ENCODE measurements at places on chromosomes 13 and 19.
A peak's percentile ranks its signal among the peaks of the same experiment; 100 is the strongest.

DNA sequence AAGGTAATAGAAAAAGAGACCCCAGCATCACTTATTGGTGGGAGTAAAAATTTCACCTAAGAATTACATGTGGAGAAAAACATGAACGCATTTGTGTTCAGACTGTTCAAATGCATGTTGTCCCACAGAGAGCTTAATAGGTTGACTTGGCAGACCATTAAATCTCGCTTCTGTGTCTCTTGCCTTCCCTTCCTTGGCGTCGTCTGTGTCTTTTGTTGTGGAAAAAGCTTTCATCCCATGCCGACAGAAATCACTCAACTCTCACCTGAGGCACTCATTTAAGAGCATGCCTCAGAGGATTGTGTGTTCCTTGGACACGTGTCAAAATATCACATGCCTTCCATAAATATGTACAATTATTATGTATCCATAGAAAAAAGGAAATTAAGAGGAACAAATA is 24.4 kb upstream of the CACNA1A start:
- peak; percentile 5 for DNase-seq

GRCh38 chr13:50850445-50850844 is 7.0 kb upstream of the DLEU7 start:
- DNase-seq: no peak

- DNase-seq: no peak
Observed at GRCh38 chr19:54696117-54696548, 28.1 kb upstream of the KIR3DL3 start.

GRCh38 chr19:23314505-23315251 is 64.5 kb upstream of the ZNF724 start:
- no peak for DNase-seq

GRCh38 chr13:38804536-38804935 is 117.7 kb downstream of the FREM2 start:
- no peak for DNase-seq

DNA sequence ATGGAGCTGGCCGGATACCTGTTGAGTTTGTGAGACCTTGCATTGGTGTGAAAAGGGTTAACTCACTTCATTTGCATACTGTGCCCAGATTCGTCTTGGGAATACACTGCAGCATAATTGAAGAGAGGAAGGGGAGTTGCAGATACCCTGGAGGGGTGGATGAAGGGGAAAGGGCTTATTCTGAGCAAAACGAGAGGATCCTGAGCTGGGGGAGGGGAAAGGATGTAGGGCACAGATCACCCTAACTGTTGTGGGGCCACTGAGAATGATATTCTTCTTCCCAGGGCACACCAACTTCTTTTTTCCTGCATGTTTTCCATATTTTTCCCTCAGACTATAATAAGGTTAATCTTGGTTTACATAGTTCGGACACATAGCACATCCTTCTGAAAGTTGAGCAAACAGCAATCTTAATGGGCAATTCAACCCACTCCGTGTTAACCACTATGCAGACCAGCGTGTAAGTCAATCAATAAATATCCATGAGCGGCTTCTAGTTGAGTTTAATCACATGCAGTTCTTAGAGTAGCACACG is 11.7 kb upstream of the PTPRS start:
- DNase-seq: peak; percentile 17

DNA sequence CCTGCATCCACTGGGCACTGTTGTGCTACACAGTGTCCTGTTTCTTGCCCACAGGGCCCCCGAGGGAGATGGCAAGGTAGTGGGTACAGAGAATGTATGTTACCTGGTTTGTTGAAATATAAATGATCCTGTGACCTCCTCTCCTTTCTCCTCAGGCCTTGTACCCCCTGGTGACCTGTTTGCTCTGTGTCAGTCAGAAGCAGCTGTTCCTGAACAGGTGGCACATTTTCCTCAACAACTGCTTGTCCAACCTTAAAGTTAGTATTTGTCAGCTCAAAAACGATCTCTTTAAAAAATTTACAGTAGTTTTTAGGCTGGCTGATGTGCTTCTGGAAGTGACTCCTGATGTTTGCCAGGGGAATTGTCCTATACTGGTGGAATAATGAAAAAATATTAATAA is 105.1 kb downstream of the FRY start:
- DNase-seq: peak; percentile 53

DNA sequence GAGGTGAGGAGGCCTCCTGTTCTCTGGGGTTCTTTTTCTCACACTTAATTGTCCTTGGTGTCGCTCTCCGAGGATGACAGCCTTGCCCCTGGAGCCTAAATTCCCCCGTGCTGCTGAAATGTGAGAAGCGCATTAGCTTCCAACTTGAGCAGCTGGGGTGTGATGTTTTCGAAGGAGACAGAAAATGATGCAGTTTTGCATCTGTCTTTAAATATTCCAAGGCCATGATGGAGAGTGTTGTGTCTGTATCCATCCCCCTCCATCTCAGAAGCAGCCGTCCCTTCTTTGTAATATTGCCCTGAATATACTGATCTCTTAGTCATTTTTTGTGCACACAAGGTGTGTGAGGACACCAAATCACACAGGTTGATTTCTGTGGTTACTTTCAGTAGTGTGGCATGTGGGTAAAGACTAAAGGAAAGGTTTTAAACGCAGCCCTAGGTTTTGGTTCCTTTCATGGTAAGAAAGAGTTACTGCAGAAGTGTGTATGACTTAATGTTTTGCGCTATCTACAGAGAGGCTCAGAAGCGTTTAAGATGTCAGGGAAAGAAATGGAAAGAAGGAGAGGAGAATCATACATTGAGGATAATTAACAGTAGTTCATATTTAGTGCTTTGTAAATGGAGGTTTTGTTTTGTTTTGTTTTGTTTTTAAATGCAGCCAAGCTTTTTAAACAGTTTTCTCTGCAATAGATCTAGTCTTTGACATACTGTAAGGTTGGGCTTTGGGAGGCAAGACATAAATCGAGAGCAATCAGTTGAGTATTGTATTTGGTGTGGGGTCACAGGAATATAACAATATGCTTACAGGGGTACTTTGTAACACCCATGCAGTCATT is 1.6 kb downstream of the NBEA start:
- DNase-seq: peak; percentile 8

DNA sequence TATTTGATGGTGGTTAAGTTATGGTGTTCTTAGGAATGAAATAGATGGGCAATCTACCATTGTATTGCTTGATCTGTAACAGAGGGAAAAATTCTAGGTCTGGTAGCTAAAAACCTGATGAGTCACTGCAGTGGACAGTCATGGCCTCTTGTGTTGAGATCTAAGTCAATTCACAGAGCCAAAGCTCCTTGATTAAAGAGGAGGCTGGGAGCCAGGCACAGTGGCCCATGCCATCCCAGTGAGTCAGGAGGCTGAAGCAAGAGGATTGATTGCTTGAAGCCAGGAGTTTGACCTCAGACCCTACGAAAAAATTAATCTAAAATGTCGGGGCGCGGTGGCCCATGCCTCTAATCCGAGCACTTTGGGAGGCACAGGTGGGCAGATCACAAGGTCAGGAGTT is 67.1 kb upstream of the KPNA3 start:
- no peak for DNase-seq

GRCh38 chr19:35063940-35064818 is 22.7 kb downstream of the HPN start:
- no peak for DNase-seq

GRCh38 chr19:44800461-44800860 is 8.4 kb upstream of the BCAM start:
- DNase-seq: peak; percentile 81

GRCh38 chr13:94704377-94705080 is 7.8 kb downstream of the SOX21 start:
- DNase-seq: no peak

DNA sequence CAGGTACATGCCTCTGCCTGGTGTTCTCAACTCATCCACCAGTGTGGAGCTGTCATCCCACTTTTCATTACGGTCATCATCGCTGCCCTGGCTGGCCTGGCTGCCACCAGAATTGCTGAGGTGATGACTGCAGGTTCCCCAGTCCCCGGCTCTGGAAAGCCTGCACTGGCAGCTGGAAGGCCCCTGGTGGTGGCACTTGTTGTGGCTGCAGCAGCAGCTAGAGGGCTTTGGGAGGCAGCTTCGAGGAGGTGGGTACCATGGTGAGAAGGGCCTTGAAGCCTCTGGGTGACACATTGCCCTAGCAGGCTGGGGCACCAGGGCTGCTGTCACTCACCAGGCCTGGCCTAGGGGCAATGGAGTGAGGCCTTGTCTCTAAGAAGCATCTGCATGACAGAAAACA is 25.3 kb upstream of the ZNF14 start:
- DNase-seq: no peak

DNA sequence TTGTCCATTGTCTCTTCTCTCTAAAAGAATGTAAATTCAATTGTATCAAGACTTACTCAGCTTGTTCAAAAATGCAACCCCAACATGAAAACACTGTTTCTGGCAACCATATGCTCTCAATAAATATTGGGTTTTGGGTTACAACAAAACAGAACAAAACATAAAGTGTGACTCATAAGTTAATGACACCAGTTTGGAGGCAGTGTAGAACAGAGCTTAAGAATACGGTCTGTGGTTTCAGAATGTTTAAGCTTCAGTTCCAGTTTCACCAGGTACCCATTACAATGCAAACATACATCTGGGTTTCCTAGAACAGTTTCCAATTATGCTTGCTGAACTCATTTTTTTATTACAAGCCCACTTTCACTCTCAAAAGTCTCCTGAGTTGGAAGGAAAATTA is 285.8 kb upstream of the PCDH9 start:
- DNase-seq: no peak

DNA sequence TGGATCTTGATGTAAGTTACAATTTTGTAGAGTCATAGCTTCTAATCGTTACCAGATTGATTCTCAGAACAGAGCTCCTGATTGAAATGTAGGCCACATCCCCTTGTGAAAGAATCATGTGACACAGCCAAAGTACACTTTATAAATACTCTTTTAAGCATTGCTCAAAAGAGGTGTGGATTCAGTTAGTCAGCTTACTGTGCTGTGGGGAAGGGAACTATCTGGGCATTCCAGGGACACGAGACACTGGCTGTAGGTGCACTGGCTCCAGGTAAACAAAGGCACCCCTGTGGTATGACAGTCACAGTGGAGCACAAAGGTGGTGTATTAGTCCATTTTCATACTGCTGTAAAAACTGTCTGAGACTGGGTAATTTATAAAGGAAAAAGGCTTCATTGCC is 222.8 kb downstream of the LIG4 start:
- no peak for DNase-seq

- DNase-seq: peak; percentile 71
Observed at GRCh38 chr19:38003438-38004185, 96.6 kb downstream of the SIPA1L3 start.

DNA sequence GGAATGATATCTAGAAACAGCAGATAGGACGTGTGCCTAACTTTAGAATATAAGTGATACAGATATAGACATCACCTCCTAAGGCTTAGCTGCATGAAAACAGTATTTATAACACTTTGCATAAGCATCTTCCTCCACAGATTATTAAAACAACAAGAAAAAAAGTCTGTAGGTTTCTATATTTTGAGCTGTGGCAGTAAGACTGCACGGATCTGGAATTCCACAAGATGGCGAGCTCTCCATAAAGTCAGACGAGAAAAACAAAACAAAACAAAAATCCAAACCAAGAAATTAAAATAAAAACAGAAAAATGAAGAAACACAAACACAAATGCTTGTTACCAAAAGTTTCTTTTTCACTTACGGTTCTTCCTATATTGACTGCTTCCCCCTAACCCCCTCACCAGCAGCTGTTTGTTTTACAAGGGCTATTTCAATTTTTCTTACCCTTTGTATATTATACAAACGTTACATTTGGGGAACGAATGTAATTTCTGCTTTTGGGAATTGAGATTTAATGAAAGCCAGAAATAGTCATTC is 285.8 kb downstream of the MYO16 start:
- DNase-seq: peak; percentile 43

DNA sequence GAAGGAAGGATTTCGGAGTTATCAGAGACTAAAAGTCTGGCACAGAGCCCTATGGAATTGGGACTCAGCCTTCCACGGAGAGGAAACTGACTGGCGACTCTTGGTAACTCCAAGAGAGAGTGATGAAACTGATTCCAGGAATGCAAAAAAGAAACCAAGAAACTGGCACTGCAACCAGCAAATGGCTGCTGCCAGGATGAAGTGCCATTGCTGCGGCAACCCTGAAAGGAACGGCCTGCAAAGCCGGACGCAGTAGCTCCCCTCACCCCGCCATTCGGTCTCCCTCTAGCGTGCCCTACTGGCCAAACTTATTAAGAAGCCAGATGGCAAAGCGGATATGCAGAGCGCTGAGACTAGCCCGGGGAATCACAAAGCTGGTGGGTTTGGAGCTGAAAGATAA is 236.0 kb downstream of the PCDH9 start:
- no peak for DNase-seq

DNA sequence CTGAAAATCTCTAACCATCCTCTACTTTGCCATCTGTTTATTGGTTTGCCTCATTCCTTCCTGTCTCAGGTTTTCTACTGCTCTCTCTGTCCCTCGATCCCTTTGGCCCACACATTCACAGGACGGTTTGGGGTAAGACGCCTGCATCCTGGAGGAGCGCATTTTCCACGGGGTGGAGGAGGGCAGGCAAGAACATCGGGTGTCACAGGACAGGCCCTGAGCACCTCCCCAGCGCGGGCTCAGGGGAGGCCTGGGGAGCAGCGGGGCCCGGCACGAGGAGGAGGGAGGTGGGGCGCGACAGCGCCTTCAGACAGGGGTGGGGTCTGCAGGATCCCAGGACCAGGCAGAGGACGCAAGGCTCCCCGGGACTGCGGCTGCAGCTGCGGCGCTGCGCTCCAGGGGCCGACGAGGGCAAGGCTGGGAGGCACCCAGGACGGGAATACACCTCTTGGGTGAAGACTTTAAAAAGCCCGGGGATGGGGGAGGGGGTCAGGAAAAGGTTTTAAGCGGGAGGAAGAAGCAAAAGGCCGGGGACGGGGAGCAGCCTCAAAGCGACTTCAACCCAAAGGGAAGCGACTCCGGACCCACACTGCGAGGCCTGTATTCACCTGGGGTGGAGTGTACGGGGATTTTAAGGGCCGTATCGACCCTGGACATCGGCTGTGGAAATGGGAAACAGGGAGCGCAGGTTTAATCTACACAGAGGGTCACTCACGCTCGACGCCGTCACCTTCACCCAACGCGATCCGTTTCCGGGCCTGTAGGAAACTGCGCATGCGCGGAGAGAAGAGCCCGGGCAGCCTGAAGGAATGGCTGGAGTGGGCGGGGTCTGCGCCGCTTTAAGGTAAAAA is at the start of gene ZNF415:
TSS of gene ZNF415 (minus strand) at position 770 of the 851 bp plus-strand sequence. CDS start 10,234 bp downstream, outside the sequence.
- peak; percentile 83 for DNase-seq

Measured in NCI-H1417 (cell line).